ENCODE measurements at places on chromosomes 1 and 21. TPM values are rescaled to one million over a fixed set of nuclear protein-coding genes. Genes with fewer than 3 reads are reported as not detected.
A peak's percentile ranks its signal among the peaks of the same experiment; 100 is the strongest.

The C2CD4D gene
- total RNA-seq, result 1.3 TPM

The PDZK1 gene
- total RNA-seq, result not detected

The RABGGTB gene
- 77.1 TPM for total RNA-seq

DNA sequence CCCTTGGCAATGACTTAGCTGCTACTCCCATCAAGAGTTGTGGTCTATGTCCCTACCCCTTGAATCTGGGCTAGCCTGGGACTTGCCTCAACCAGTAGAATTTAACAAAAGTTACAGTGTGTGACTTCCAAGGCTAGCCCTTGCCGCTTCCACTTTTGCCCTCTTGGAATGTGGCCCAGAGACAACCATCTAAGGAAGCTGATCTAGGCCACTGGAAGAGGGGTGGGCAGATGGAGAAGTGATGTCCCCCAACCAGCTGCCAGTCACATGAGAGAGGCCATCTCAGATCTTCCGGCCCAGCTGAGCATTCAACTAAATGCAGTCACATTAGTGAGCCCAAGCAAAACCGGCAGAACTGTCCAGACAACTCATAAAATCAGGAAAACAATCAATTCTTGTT is 115.1 kb downstream of the TOMM20 start:
- DNase-seq, result no peak

The SMIM11 gene
- 36.4 TPM for total RNA-seq

The LEFTY2 gene
- total RNA-seq, result not detected

- no peak for DNase-seq
These were observed 14.0 kb upstream of the SARS1 start for GRCh38 chr1:109199710-109200109.

- DNase-seq, result no peak
These were observed 45.2 kb downstream of the AJAP1 start for GRCh38 chr1:4699376-4700301.

DNA sequence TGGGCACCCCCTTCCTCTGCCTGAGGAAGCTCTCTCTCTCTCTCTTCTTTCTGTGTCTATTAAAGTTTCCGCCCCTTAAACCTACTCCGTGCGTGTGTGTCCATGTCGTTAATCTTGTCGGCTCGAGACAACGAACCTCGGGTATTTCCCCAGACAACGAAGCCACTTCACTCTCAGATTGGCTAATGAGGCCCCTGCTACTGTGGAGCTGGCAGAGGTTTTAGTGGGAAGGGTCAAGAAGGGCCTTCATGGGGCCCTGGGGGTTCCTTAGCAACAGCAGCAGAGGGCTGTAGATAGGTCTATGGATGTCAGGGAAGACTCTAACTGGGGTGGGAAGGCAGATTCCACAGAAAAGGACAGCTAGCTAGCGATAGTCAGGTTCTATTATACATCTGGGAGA is 239.8 kb upstream of the RAB4A start:
- DNase-seq, result no peak

DNA sequence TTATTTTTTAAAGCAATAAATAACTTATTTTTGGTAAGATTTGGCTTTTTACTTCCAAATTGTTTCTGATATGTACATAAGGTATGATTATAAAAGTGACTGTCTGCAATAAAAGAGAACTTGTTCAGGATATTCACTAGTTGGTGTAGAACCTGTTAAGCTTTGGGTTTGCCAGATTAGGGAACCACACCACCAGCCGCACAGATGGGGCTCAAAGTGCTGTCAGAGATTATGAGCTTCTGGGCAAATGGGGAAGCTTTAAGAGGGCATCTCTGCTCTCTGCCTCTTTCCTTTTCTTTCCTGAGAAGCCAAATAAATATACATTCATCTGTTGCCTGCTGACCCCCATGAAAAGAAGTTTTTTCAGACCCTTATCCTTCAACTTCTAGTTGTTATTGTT is 25.4 kb downstream of the IVNS1ABP start:
- DNase-seq, result no peak

The SMIM1 gene
- not detected for total RNA-seq

DNA sequence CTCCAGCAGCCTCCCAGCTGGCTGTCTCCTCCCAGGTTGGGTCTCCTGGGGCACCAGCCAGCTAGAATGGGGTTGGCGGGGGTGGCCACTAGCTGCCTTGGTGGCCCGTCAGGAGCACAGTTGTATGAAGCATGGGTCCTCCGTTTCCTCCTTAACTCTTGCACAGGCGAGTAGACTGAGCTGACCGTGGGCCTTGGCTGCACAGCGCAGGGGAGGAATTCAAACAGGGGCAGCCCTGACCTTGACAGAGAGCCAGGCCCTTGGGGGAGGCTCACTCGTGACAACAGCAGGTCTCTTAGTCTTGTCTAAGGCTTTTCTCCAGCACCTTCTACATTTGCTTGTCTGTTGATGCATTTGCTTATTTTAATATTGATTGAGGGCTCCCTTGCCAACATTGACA is 114.1 kb downstream of the PRDM2 start:
- no peak for DNase-seq

GRCh38 chr1:6984986-6985385 is 199.7 kb downstream of the CAMTA1 start:
- DNase-seq, result no peak

- DNase-seq, result no peak
These were observed 27.2 kb downstream of the RCC2 start for GRCh38 chr1:17412093-17412870.

The RAB7B gene
- total RNA-seq, result 0.13 TPM

- DNase-seq, result no peak
These were observed at the start of gene GPX7 for GRCh38 chr1:52601991-52602855. Gene GPX7 (plus strand): TSS chr1:52602371. CDS start chr1:52602410, 39 bp downstream.

DNA sequence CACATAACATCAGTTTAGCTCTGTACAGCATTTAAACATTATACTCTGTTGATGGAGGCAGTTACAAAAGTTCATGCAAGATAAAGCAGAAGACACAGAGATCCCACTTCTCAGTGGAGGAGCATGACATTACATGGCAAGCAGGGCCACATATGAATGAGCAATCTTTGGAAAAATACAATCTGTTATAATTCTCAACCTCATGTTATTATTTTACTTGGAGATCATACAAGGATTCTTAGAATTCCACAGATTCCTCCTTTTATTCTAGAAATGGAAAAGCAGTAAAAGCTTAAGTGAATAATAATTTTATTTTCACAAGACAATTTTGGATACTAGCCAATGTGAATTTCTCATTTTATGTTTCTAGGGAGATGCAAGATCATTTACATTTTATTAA is 66.6 kb downstream of the IFI44 start:
- DNase-seq, result no peak

DNA sequence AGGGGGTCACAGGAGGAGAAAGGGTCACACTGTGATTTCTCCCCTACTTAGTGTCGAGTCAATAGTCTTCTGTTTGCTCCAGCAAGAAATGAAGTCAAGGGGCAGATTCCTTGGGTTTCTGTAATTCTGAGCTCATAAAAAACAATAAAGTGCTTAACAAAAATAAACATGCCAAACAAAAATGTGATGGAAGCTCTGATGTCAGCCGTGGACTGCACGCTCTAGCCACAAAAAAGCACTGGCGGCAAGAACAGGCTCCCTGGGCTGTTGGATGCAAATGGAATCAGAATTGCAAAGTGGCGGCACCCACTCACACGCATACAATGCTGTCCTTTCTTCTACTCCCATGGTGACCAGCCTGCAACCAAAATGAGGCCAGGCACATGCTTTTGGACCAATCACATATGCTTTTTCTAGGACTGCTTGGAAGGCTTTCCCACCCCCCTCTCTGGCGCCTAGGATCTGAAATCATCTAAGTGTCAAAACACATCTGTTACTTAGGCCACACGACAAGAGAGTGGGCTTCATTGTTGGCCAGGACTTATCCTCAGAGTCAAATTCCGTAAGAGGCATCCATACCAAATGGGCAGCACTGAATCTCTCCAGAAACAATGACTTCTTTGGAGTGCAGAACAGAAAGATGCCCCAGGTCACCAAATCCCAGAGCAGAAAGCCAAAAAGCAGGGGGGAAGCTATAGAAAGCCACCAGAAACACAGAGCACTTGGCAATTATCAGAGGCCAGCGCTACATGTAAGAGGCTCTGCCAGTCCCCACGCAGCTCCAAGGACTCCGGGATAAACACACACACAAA is 9.2 kb downstream of the C1orf198 start:
- DNase-seq, result no peak

- peak; percentile 65 for DNase-seq
These were observed 55.9 kb downstream of the HHAT start for GRCh38 chr1:210384625-210385024.

- DNase-seq, result no peak
These were observed 102.4 kb upstream of the TLR5 start for GRCh38 chr1:223245411-223245810.

The CRYBG2 gene
- 18.6 TPM for total RNA-seq

GRCh38 chr1:116453906-116454305 is 80.9 kb downstream of the ATP1A1 start:
- DNase-seq, result no peak

GRCh38 chr1:12076425-12077005 is 13.4 kb downstream of the TNFRSF8 start:
- no peak for DNase-seq

Measured in kidney epithelial cell (primary cell).